ENCODE measurements at places on chromosomes 5 and 9. TPM values are rescaled to one million over a fixed set of nuclear protein-coding genes. Genes with fewer than 3 reads are reported as not detected.

DNA sequence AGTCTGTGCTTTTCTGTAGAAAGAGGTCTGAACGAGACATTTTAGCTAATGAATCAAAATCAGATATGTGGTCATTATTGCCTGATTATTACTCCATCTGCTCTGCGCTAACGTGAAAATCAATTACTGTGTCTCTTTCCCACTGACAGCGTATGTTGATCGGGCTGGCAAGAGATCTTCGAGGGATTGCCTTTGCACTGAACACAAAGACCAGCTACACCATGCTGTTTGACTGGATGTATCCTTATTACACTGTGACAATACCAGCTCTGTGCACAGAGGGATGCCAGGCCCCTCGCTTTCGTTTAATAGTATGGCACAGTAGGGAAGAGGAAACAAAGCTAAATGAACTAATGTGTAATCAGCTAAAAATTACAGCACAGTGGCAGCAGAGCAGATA lies 103.7 kb upstream of the TLX3 start:
- DNase-seq, result no peak

GRCh38 chr5:175743676-175744210 lies 85.9 kb downstream of the HRH2 start:
- DNase-seq, result no peak

GRCh38 chr9:69199769-69200470 lies 25.8 kb downstream of the TJP2 start:
- DNase-seq, result no peak

GRCh38 chr9:1969898-1970297 lies 45.2 kb upstream of the SMARCA2 start:
- no peak for DNase-seq

GRCh38 chr9:21754741-21755140 lies 47.7 kb upstream of the MTAP start:
- no peak for DNase-seq

DNA sequence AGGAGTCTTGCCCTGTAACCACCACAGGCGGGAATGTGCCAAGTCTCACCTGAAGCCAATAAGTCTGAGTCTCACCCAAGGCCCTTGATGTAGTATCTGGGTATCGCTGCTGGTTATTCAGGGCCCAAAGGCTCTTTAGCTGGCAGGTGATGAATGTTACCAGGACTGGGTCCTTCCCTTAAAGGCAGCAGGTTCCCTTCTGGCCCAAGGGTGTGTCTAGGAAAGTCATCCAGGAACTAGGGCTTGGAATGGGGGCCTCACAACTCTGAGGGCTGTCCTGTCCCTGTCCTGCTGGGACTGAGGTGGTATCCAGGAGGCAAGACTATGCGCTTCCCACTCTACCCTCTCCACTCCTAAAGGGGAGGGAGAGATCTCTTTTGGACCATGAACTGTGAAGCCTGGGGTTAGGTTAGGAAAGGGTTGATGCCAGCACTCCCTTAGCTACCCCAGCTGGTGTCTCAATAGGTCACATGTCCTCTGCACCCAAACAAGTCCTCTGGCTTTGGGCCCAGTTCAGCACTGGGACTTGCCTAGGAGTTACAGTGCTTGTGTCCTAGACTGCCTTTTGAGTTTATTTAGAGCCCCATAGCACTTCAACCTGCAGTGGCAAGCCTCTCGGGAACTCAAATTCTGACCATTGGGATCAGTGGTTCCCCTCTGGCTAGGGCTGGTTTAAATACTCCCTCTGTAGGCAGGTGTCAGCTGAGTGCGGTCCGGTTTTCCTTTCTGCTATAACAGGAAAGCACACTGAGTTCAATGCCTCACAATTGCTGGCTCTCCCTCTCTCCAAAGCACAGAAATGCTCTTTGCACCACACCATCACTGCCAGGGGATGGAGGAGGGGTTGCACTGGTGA lies 22.5 kb upstream of the RANBP3L start:
- no peak for DNase-seq

DNA sequence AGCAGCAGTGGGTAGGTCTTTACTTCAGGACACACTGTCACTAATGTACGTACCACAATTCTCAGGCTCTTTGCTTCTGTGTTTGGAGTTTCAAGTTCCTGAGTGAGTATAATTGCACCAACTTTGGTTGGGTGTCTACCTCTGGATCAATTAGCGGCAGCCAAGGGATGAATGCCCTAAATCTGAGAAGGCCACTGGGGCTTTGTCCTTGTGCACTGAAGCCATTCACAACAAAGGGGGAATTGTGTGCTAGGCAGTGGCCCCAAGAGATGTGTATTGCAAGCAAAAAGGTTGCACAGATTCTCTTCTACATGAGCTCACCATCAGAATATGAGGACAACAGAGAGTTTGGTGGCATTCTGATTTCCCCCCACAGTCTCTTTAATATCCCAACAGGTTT lies 3.9 kb upstream of the PHF24 start:
- no peak for DNase-seq

- no peak for DNase-seq
Measured at GRCh38 chr9:37324261-37324683, 98.2 kb upstream of the GRHPR start.

DNA sequence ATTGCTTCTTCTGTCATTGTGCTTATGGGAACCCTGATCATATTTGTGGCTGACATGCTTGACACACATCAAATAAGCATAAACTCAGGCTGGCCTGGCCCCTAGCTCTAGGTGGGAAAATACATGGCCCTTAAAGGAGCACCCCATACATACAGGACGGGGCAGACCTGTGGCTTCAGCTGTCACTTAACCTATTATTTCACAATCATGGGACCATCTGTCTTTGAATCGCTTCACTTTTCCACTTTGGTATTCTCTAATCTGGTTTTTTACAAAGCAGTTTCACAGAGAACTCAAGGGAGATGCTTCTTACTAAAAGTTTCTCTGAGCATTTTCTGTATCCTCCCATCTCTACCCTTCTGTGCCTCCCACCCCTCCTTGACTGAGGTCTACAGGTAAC lies 34.6 kb upstream of the LRRTM2 start:
- no peak for DNase-seq

- no peak for DNase-seq
Measured at GRCh38 chr9:38432922-38433510, 8.8 kb upstream of the IGFBPL1 start.

GRCh38 chr5:112142769-112143270 lies 276.3 kb downstream of the EPB41L4A start:
- DNase-seq, result peak; percentile 91

GRCh38 chr5:150562832-150563231 lies 54.9 kb downstream of the NDST1 start:
- DNase-seq, result no peak

- DNase-seq, result no peak
Measured at GRCh38 chr5:168128111-168128510, 163.3 kb upstream of the WWC1 start.

- no peak for DNase-seq
Measured at GRCh38 chr5:147590096-147590495, 80.2 kb upstream of the DPYSL3 start.

- no peak for DNase-seq
Measured at GRCh38 chr5:13648822-13649221, 295.7 kb downstream of the DNAH5 start.

- no peak for DNase-seq
Measured at GRCh38 chr9:111074395-111074794, 36.1 kb upstream of the LPAR1 start.

DNA sequence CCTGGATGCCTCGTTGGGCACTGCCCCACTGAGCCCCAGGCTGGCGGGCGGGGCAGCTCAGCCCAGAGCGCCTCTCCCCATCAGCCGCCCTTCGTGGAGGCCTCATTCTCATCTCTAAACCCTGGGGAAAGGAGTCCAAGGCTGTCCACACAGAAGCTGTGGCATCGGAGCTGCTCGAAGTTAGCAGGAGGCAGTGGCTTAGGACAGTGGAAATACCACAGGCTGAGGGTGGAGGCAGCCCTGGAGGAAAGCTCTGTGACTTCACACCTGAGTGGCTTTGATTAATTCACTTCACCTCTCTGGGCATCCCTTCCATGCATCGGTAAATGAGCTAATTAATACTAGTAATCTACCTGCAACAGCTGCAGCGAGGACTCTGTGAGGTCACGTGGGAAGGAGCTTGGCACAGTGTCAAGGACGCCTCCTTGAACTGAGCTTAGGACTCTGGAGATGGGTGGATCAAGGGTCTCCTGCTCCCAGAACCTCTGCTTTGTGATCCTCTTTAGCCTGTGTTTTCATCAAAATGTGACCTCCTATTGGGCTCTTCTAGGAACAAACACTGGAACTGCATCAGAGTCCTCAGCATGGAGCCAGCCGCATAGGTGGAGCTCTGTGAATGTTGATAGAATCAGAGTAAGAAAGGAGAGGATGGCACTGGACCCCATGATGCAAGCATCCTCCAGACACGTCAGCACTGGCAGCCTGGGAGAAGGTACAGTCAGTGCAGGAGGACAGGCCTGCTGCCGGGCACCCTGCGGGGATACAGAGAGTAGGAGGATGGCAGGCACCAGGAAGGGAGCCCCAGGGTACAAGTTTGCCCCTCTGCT lies 842 bp upstream of the ANGPTL2 start:
- DNase-seq, result no peak

- DNase-seq, result peak; percentile 79
Measured at GRCh38 chr5:87394411-87395165, 18.1 kb downstream of the CCNH start.

DNA sequence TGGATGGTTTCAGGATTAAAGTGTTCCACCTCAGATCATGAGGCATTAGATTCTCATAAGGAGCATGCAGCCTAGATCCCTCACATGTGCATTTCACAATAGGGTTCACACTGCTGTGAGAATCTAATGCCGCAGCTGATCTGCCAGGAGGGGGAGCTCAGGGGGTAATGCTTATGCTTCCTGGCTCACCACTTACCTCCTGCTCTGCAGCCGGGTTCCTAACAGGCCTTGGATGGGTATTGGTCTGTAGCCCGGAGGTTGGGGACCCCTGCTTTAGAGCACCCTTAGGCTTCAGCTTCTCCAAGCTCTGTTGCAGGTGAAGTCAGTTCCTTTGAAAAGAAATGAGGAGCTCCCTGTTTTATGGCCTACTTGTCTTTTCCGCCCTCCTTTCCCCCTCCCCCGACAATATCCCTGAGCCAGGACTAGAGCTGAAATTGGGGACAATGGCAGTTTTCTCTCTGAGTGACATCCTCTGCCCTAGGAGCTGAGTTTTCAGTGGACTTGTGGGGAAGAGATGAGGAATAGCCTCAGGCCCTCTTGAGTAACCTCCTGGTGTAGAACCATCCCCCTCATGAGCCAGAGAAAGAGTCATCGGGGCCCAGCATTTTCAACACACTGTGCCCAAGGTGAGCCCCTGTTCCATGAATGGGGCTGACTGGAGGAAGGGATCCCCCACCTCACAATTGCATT lies 16.2 kb upstream of the MAT2B start:
- no peak for DNase-seq

GRCh38 chr5:310516-310915 lies 11.0 kb upstream of the AHRR start:
- DNase-seq, result no peak

- DNase-seq, result no peak
Measured at GRCh38 chr5:14495301-14495700, 86.3 kb upstream of the OTULINL start.

DNA sequence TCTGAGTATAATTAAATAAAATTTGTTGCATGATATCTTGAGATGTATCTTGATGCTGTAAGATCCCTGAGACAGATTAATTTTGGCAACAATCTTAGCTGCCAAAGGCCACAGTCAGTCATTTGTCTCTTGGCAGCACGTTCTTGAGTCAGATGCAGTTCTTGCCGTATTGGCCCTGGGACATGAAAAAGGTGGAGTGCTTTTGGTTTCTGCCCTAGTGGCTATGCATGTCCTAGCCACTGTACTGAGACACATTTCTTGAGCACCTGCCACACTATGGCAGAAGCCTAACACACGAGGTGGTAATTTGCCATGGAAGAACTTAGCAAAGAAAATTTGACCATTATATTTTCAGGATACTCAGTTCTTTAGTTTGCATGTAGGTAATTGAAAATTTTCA lies 45.0 kb upstream of the PHF2 start:
- no peak for DNase-seq

- no peak for DNase-seq
Measured at GRCh38 chr9:78010445-78010844, 21.2 kb downstream of the GNAQ start.

DNA sequence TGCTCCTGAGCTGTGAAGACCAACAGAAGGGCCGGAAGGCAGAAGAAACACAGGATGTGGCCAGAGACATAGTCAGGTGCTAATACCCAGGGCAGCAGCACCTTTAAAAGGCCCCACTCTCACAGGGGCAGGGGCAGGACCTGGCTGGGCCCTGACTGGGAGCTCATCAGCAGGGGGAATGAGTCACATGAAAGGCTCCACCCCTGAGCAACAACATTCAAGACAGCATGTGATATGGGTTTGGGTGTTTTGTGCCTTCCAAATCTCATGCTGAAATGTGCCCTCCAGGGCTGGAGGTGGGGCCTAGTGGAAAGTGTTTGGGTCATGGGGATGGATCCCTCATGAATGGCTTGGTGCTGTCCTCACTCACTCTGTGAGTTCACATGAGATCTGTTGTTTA lies 181.7 kb downstream of the ERCC6L2 start:
- no peak for DNase-seq

Gene TCF7
- 3.5 TPM for total RNA-seq

Gene GARIN3
- total RNA-seq, result not detected

Gene FOXD4L6
- not detected for total RNA-seq

Gene FGD3
- total RNA-seq, result 0.58 TPM

Gene IL7R
- total RNA-seq, result 1.6 TPM

Gene SLC34A1
- total RNA-seq, result not detected

Gene SPINK7
- total RNA-seq, result not detected

Gene ADAMTS16
- under 0.01 TPM for total RNA-seq

Gene PRR16
- total RNA-seq, result 0.23 TPM

Gene DCAF12
- total RNA-seq, result 32.3 TPM

Gene CANX
- total RNA-seq, result 390 TPM

Gene HRH2
- total RNA-seq, result 0.29 TPM

Gene TICAM2
- total RNA-seq, result 1.2 TPM
